ENCODE measurements at places on chromosomes 5 and 9.

DNA sequence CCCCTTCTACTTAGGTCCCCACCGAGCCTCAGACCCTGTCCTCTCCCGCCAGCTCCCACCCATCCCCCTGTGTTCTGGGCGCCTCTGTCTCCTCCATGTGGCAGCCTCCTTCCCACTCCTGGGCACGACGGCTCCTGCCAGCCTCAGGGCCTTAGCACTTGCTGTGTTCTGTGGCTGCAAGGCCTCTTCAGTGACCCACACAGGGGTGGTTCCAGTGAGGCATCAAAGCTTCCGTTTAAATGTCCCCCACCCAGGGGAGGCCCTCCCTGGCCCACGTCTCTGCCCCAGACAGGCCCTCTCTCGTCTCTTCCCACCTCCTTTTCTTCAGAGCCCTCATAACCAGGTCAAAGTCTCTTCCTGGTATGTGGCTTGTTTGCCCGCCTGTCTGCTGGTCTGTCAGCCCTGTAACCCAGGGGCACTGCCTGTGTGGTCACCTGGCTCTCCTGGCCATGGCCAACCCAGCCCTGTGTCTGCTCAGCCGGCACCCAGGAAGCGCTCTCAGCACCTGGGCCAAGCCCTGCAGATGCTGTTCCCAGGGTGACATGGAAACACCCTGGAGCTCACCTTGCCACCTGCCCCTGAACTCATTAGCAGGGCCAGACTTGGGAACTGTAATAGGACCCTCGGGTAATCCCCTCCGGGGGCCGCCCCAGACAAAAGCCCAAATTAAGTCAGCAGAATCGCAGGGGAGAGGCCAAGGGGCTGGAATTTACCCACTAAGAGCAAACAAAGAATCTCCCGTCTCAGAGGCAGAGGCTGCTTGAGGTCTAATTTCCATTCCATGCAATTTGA, 33.7 kb downstream of the LHX3 start:
- no peak for DNase-seq

GRCh38 chr9:92395617-92396016, 8.8 kb downstream of the OGN start:
- DNase-seq: no peak

GRCh38 chr5:131528682-131529081, 106.3 kb downstream of the RAPGEF6 start:
- no peak for DNase-seq

- no peak for DNase-seq
Measured at GRCh38 chr9:100219347-100219746, 120.3 kb downstream of the INVS start.

DNA sequence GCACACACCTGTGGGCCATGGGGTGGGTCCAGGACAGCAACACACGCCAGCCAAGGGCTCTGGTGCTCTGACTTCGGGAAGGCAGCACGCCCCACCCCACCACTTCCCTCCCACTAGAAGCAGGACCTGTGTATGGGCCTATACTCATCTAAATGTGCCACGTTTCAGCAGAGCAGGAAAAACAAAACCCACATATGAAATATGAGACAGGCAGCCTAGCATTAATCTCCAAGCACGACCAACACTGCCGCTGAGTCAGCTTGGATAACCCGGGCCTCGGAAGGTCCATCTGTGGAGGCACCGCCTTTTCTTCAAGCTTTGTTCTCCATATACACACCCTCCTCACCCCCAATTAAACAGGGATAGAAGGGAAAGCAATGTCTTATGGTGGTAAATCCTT, 203.1 kb downstream of the ROR2 start:
- DNase-seq: no peak

- DNase-seq: peak; percentile 70
Measured at GRCh38 chr9:76394960-76395252, 680 bp upstream of the RFK start.

GRCh38 chr9:20152151-20152725, 363.4 kb upstream of the SLC24A2 start:
- no peak for DNase-seq

DNA sequence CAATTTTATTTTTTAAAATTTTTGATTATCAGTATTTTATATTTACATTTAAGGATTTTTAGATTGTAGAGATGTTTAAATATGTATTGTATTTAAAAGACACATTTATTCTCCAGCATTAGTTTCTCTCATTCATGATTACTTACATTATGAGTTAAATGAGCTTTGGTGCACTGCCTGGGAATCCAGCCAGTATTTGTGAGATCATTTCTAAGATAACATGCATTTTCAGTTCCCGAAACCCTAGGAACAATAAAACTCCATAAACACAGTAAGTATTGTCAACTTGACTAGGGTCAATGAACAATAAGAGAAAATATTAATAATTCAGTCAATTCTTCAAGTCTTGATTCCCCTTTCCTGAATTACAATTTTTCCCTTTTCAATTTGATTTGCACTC, 403.3 kb downstream of the PLK2 start:
- DNase-seq: no peak

DNA sequence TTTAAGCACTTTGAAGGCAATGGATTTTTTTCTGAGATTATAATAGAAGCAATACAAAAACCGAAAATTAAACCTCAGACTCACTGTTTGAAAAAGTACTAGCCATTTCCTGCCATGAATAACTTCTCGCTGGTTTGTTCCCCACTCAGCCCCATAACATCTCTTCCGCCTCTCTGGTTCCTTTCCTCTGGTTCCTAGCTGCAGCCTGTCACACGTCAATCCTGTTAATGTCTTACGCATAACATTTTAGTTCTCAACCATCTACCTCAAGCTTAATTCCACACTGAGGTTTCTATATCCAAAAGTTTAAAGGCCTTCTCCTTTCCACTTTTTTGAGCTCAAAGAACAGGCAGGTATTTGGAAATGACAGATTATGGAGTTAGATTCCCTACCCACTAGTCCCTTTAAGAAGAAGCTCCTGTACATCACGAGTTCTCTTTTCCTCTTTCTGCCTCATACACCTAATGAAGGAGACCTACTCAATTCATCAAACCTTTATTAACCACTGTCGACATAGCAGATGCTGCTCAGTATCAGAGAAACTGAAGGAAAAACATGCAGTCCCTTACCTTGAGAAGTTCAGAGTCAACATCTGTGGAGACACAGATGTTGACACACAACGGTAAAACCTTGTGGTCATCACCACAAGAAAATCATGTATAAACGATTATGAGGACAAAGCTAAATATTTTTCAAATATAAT, 243.0 kb upstream of the PTGER4 start:
- DNase-seq: peak; percentile 6

- no peak for DNase-seq
Measured at GRCh38 chr5:102910240-102911226, 155.4 kb downstream of the PAM start.

DNA sequence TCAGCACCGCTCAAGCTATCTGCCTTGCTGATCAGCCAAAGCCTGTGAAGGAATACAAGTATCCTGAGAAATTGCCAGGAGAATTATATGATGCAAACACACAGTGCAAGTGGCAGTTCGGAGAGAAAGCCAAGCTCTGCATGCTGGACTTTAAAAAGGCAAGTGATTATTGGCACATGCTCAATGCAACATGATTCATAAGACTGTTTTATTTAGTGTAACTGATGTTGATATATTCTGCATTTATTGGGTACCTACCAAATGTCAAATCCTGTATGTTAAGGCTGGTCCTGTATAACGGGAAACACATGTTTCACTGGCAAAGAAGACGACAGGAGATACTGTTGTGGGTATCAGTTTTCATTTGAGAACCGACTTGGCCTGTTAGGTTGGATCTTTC, 69.0 kb downstream of the ADAMTS16 start:
- DNase-seq: no peak

- DNase-seq: no peak
Measured at GRCh38 chr5:68456756-68457217, 241.2 kb downstream of the PIK3R1 start.

DNA sequence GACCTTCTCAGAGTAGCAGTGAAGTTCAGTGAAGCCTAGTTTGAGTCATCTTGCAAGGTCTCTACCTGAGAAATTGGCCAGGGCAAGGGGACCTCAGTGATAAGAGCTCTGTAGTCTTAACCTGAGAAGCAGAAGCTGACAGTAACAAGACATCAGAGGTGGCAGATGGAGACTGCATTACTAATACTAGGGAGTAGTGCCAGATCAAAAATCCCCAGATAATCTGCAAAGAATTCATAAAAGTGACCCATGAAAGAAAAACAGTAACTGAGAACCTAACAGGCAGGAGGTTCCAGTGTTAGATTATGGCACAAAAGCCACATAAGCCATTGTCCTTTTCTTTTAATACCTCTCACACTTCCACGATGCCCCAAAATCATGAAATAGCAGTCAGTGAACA, 175.5 kb downstream of the MUSK start:
- DNase-seq: no peak

- no peak for DNase-seq
Measured at GRCh38 chr5:133059621-133060020, 7.8 kb downstream of the HSPA4 start.

GRCh38 chr9:98318834-98319478, 63.5 kb upstream of the TBC1D2 start:
- DNase-seq: no peak

DNA sequence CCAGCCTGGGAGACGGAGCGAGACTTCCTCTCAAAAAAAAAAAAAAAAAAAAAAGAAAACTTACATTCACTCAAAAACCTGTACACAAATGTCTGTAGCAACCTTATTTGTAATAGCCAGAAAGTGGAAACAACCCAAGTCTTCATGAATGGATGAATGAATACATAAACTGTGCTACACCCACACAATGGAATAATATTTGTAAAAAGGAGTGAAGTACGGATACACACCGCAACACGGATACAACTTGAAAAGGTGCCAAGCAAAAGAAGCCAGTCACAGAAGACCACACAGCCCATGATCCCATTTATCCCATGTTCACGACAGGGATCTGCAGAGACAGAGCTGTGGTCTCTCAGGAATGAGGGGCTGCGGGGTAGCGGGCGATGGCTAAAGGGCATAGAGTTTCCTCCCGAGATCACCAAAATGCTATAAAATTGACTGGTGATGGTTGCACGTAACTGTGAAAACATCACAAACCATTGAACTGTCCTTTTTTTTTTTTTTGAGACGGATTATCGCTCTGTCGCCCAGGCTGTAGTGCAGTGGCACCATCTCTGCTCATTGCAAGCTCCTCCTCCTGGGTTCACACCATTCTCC, 76.2 kb upstream of the COL5A1 start:
- DNase-seq: no peak

DNA sequence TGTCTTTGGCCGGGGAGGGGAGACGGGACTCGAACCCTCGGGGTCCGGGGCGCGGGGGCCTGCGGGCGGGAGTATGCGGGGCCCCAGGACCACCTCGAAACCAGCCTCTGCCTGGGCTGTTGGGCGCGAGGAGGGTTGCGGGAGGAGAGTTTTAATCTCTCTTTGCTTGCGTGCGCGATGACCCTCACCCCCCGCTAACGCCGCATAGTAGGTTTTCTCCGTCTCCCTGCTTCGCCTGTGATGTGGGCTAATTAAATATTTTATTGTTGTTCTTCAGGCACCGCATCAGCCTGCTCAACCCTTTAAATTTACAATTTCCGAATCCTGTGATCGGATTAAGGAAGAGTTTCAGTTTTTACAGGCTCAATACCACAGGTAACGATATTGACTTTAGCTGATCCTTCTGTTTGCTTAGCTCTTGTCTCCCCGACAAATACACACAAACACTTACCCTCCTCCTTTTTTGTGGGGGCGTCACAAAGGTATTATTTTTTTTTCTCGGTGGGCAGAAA, 1.7 kb downstream of the TLE4 start:
- DNase-seq: no peak

GRCh38 chr9:109846776-109847175, 66.8 kb downstream of the PALM2AKAP2 start:
- DNase-seq: no peak

- no peak for DNase-seq
Measured at GRCh38 chr9:38026021-38026809, 42.8 kb downstream of the SHB start.

DNA sequence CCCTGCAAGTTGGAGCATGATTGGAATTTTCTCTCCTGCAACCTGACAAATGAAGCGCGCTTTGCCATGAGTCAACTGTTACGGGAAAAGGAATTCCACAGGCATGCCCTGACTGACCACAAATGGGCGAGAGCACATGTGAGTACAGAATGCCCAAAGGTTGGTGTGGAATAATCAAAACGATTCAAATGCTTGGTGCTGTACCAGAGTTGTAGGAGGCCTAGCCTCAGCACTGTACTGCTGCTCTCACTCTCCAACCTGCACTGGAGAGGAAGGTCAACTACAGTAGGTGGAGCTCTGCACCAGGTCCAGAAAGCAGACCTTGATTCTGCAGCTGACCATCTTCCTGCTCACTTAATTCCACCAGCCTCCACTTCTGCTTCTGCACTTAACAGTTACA, 406.9 kb upstream of the ACTBL2 start:
- no peak for DNase-seq

GRCh38 chr5:107786424-107786823, 115.7 kb upstream of the EFNA5 start:
- DNase-seq: no peak

DNA sequence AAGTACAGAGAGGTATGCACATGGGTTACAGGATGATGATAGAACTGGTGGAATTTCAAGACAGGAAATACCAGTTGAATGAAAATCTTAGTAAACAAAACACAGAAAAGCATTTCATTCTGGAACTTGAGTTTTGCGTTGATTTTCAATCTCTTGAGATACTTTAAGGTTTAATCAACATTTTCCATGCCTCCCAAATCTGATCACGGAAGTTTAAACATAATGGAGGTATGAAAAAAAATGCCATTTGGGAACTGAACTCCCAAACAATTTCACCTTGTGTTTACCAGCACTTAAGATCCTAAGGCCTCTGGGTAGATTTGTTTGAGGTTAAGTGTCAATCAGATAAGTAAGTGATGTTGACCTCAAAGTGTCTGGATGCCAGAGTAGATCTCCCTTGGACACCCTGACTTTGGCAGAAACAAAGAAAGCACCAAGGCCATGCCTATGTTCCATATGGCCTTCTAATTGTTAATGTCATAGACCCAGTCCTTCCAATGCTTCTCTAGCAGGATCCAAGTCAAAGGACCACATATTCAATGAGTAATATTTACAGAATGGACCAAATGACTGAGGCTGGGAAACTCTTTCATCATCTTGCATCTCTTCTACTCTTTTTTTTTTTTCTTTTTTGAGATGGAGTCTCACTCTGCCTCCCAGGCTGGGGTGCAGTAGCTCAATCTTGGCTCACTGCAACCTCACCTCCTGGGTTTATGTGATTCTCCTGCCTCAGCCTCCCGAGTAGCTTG, 216.9 kb downstream of the ARRDC3 start:
- DNase-seq: no peak

GRCh38 chr5:55601628-55602027, 66.9 kb upstream of the PLPP1 start:
- no peak for DNase-seq

DNA sequence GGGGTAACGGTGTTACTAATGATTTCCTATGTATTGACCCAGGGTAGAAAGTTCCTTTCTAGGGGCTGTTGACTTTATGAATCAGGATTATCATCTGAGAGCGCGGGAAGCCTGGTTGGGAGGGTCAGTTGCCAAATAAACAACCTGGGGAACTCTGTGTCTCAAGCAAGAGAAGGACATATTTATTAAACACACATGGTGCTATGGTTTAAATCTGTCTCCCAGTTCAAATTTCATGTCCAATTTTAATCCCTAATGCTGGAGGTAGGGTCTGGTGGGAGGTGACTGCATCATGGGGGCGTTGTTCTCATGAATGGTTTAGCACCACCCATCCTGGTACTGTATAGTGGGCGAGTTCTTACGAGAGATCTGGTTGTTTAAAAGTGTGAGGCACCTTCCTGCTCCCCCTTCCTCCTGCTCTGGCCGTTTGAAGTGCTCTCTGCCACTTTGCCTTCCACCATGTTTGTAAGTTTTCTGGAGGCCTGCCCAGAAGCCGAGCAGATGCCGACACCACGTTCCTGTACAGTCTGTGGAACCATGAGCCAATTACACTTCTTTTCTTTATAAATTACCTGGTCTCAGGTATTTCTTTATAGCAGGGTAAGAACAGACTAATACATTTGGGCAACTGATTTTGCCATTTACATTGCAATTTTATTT, 19.7 kb upstream of the GAS1 start:
- no peak for DNase-seq
